ENCODE measurements at places on chromosomes 6 and 20. TPM values are rescaled to one million over a fixed set of nuclear protein-coding genes. Genes with fewer than 3 reads are reported as not detected.

NMBR gene
- total RNA-seq, result not detected

DEFB132 gene
- total RNA-seq, result not detected

SNAP25 gene
- 1.0 TPM for total RNA-seq

OR2J1 gene
- not detected for total RNA-seq

PSORS1C2 gene
- total RNA-seq, result not detected

PTCHD4 gene
- 3.4 TPM for total RNA-seq

LAMA4 gene
- 5.6 TPM for total RNA-seq

CNR1 gene
- total RNA-seq, result 1.2 TPM

TGIF2 gene
- total RNA-seq, result 21.2 TPM

MOXD1 gene
- total RNA-seq, result 22.6 TPM

ZNF334 gene
- 8.0 TPM for total RNA-seq

SRMS gene
- total RNA-seq, result 0.48 TPM

GRCh38 chr6:156587751-156588301 is 189.4 kb upstream of the ARID1B start:
- DNase-seq, result no peak

DNA sequence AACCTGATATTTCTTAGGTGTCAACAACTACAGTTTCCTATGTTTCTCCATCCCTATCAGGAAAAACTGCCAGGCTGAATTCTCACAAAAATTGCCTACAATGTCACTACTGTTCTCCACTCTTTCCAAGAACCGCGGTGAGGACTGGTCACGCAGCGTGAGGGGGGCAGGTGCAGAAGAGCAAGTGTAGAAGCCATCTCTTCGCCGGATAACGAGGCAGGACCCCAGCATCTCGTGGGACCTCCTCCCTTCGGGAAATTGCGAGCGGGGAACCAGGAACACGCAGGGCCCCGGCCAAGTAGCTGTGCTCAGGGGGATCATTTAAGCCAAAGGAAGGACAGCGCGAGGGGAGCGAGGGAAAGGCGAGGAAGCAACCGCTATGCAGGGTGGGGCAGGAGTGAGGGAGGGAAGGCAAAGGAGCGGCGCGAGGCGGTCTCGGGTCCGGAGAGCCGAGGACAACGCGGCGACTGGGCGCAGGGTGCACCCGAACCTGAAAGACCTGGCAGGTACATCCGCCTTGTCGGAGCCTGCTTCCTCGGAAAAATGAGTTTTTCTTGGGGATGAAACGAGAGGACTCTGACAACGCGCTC is 559 bp downstream of the APMAP start:
- DNase-seq, result no peak

GRCh38 chr6:36378243-36378920 is 9.1 kb downstream of the ETV7 start:
- DNase-seq, result no peak

GRCh38 chr6:125262016-125263013 is 39.5 kb downstream of the HDDC2 start:
- DNase-seq, result no peak

DNA sequence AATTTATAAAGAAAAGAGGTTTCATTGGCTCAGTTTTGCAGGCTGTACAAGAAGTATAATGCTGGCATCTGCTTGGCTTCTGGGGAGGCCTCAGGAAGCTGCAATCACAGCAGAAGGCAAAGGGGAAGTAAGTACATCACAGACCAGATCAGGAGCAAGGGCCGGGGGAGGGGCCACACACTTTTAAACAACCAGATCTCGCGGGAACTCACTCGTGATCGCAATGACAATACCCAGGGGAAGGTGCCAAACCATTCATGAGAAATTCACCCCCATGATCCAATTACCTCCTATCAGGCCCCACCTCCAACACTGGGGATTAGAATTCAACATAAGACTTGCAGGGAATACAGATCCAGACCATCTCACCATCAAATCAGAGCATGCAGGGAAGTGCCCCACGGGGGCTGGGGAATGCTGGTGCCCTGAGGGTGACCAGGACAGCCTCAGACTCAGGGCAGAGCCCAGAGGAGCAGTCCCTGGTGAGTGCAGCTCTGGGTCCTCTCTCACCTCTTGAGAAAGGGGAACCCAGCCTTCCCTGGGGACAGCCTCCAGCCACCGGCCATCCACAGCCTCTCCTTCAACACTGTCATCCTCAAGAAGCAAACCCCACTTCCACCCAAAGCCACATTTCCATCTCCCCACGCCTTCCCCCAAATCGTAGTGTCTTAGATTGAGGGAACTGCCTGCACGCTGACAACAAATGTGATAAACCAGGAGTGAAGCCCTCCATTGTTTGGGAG is 80.7 kb downstream of the ANKRD60 start:
- DNase-seq, result no peak

DNA sequence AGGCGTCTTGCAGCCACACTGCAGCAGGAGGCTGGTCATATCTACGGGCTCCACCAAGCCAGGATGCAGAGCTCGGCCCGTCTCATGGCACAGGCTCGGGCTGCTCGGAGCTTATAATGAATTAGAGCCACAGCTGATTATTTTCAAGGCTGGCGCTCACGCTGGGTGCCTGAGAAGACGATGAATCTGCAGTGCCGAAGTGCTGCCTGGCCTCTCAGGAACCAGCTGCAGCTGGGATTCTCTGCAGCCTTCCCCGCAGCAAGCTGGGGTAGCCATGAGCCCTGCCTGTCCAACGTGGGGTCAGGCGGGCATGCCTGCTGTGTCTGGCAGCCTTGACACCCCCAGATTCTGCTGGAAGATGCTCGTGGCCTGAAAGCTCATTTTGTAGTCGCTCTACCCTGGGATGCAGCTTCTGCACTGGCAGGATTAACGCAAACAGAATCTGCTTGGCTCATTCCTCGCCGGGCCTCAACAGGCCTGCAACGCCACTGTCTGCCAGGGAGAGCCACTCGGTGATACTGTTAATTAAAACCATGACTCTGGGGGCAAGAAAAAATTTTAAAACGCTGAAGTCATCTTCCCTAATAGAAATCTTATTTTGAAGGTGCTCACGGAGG is 104.3 kb downstream of the CDH26 start:
- DNase-seq, result no peak

GRCh38 chr20:40238511-40238910 is 450.5 kb downstream of the MAFB start:
- no peak for DNase-seq

GRCh38 chr20:25699914-25700313 is 3.3 kb upstream of the ZNF337 start:
- DNase-seq, result no peak

DNA sequence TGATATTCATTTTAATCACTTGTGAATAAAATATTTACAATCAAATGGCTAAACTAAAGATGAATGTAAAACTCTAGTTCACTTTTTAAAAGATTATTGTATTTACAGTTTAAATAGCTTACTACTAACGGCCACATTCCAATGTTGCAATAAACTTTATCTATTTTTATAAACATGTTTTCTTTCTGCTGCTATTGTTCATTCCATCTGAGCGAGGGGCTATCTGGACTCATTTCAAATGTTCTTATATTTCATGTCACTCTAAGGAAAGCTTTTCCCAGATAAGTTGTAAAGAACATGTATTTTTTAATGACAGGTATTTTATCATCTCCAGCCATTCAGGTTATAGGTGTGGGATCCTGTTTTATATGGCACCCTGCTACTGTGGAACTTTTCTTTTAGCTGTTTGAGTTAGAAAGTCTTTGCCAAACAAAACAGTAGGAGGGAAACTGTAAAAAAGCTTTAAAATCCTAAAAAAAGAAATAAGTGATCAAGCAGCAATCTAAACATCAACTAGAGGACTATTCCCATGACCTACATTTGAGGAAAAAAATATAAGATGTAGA is 42.5 kb downstream of the HMGCLL1 start:
- DNase-seq, result no peak

DNA sequence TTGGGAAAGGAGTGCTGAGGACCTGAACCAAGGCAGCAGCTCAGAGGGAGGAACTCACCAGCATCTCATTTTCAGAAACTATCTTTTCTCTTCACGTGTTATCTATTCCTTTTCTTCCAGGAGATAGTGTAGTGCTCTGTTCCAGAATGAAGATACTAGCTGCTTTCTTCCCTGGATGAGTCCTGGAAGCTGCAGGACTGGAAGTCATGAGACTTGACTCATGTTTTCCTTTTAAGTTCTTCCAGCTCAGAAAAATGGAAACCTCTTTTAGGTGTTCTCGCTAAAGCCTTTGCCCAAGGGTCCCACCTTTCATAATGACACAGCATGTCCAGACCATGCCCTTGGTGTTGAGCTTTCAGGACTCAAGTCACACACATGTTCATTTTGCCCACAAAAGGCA is 106.7 kb downstream of the UNC5CL start:
- DNase-seq, result no peak

- DNase-seq, result no peak
These were observed 34.8 kb upstream of the CD83 start for GRCh38 chr6:14082771-14083170.

GRCh38 chr6:72367439-72367838 is 254.4 kb upstream of the KCNQ5 start:
- DNase-seq, result no peak

GRCh38 chr6:90202156-90202555 is 94.5 kb downstream of the BACH2 start:
- DNase-seq, result no peak

DNA sequence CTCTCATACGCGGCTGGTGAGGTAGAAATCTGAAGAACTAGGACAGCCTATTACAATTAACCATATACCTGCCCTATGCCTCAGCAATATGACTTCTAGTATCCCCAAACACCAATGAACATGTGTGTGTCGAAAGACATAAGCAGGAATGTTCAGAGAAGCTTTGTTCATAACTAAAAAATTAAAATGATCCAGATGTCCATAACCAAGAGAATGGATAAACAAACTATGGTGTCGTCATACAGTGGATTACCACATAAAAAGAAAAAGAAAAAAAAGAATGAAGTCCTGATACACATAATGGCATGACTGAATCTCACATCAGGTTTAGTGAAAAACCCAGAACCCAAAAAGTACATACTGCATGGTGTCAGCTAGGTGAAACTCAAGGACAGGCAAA is 73.9 kb downstream of the MDN1 start:
- DNase-seq, result no peak

DNA sequence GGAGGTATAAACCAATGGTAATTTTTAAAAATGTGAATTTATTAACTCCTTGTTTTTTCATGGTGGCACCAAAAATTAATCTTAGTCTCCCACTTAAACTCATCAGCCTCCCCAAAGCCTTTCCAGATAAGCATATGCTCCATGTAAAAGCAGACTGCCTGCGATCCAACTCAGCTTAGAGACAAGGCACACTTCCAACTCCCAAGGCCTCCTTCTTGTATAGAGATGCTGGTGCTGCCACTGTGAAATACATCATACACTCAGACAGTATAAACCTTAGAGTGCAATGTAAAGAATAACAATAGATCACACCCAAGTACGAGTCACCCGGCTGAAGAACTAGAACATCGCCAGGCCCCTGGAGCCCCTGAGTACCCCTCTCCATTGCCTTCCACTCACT is 2.0 kb downstream of the ANKRD6 start:
- DNase-seq, result no peak

GRCh38 chr20:46342010-46342378 is 33.7 kb upstream of the CDH22 start:
- no peak for DNase-seq

DNA sequence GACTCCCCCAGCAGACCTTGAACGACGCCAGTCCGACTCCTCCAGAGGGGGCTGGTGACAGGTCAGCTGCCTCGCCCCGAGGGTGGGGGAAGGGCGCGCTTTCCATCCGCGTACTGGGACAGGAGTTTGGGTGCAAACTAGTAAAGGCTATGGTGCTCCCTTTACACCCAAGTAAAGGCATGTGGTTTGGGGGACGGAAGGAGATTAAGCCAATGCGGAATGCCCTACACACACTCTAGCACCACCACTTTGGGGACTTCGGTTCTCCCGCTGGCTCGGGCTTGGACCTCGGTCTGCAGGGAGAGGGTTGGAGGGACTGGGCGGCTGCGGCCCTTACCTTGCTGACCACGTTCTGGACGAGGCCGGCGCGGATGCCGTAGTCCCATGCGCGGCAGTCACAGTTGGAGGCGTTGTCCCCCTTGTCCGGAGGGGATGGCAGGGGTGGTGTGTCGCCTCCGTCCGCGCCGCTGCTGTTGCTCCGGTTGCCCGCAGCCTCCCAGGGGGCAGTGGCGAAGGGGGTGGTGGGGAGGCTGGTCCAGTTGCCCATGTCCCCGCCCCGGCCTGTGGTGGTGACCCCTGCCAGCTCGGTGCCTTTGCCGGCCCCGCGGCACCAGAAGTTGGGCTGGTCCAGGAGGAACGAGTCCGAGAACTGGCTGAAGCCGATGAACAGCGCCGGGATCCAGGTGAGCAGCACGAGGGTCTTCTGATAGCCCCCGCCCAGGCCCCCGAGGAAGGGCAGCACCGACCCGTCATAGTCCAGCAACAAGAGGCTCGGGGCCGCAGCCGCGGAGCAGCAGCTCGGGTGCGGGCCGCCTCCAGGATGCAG is 1.1 kb downstream of the SLC22A23 start:
- no peak for DNase-seq

DNA sequence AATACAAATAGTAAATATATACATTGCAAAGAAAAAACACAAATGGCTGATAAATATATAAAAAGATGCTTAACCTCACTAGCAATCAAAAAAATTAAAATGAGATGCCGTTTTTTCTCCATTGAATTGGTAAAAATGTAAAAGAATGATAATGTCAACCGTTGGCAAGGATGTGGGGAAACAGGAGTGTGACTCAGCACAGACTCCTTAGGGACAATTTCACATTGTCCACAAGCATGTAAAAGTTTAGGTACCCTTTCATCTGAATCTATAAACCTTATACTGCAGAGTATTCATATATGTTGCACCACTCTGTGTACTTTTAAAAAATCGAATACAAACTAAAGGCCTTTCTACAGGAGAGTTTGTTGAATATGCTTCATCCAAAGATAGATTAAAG is 143.1 kb upstream of the RREB1 start:
- DNase-seq, result no peak

- DNase-seq, result no peak
These were observed 580.7 kb downstream of the RFPL4B start for GRCh38 chr6:112927641-112928320.

GRCh38 chr6:12431023-12431422 is 140.9 kb downstream of the EDN1 start:
- no peak for DNase-seq

GRCh38 chr6:14212020-14212419 is 94.4 kb downstream of the CD83 start:
- no peak for DNase-seq

GRCh38 chr6:114058435-114058834 is 87.5 kb upstream of the HDAC2 start:
- DNase-seq, result no peak

DNA sequence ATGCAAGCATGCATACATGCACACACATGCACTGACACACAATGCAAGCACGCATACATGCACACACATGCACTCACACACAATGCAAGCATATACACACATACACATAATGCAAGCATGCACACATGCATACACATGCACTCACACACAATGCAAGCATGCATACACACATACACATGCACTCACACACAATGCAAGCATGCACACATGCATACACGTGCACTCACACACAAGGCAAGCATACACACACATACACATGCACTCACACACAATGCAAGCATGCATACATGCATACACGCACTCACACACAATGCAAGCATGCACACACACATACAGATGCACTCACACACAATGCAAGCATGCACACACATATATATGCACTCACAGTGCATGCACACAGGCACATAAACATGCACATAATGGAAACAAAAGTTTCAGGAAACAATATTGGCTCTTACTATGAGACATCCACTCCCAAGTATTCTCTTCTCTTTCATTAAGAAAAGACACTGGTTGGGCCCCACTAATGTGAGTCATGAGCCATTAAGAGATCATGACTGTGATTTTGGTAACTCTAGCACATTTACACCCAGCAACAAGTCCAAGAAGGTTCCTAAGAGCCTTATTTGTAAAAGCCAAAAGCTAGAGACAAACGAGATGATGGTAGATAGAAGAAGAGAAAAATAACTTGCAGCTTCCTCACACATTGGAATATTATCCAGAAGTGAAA is 22.2 kb downstream of the APCDD1L start:
- no peak for DNase-seq
